ENCODE measurements at places on chromosomes 6 and 20.
A peak's percentile ranks its signal among the peaks of the same experiment; 100 is the strongest.

DNA sequence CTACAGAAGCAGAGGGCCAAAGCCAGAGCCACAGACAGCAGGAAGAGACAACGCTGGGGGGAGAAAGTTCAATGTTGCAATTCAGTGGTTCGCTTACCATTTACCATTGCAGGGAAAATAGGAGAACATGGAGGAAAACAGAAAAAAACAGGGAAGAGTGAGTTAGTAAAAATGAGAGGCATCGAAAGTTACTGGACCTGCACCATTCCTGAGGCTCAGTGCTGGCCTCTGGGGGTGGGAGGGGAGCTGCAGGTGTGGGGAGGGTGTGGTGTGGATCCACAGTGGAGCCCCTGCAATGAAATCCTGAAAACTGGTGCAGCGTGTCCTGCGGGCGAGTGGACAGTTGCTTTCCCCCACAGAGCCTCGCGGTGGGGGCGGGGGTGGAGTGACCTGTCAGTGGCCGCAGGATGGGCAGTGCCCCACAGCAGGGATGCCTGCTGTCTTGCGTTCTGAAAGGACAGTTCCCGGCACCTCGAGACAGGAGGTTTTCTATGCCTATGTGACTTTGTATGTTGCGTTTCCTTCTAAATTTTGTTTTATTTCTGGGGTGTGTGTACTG is 5.7 kb downstream of the TMEM181 start:
- no peak for DNase-seq

DNA sequence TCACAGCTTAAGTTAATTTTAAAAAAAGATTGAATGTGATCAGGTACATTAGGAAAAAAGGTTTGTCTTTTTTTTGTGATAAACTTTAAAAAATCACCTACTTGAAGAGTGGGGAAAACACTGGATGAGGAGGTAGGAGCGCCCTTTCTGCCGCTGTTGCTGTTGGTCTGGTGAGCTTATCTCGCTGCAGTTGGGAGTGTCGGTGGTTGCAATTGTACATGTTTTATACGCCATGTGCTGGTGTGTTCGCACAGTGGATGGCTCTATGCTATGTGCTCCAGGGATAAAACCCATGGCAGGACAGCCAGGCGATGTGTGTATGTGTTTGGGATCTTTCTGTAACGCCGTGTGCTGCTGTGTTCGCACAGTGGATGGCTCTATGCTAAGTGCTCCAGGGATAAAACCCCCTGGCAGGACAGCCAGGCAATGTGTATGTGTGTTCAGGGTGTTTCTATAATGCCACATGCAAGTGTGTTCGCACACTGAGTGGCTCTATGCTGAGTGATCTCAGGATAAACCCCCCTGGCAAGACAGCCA is 1.7 kb downstream of the SLC22A3 start:
- no peak for DNase-seq

DNA sequence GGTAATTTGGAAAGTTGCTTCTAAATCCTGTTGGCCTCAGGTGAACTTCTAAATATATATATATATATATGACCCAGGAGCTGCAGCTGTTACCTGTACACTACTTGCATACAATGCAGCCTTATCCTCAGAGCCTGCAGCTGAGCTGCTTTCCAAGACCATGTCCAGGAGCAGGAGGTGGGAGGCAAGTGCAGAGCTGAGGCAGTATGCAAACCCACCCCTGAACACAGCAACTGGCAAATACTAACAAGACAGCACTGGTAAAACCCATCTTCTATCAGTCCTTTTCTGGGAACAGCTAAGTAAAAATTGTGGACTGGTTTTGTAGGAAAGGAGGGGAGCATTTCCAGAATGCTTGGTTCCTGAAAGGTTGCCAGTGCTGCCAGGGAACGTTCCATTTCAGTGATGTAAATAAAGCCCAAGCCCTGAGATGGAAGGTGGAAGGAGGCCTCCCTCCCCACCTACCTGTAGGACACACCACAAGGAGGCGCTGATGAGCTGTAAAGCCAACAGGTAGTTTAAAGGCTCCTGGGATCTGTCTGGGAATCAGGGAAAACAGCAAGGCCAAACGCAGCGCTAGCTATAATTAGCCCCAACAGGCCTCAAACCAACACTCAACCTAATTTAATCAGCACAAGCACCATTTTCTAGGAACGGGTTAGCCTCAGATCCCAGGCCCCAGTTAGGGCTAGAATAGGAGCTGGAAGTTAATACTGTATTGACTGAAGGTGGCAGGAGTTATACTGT is 93.8 kb upstream of the MAP7 start:
- peak; percentile 95 for DNase-seq

- DNase-seq, result no peak
These were observed 1.5 kb upstream of the GZF1 start for GRCh38 chr20:23360531-23360930.

- no peak for DNase-seq
These were observed 99.1 kb downstream of the ARMC2 start for GRCh38 chr6:108947114-108947854.

- no peak for DNase-seq
These were observed 37.6 kb upstream of the MPC1 start for GRCh38 chr6:166420351-166420750.

- no peak for DNase-seq
These were observed 62.7 kb upstream of the TRAF3IP2 start for GRCh38 chr6:111668410-111668809.

DNA sequence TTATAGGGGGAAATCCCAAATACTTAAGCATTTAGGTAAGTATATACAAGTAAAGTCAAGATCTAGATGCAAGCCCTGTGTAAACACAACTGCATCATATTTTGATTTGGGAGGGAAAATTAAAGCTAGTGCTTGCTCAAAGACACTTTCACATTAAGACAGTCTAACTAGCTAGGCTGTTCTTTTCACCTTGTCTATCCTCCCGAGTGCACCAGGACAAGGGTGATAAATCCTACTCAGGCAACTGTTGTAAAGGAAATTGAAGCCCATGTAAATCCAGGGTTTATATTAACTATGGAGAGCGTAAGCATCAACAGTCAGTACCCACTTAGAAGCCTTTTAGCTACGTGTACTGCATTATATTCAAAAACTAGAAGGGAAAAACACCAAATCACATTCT is 19.3 kb upstream of the BACH2 start:
- no peak for DNase-seq

DNA sequence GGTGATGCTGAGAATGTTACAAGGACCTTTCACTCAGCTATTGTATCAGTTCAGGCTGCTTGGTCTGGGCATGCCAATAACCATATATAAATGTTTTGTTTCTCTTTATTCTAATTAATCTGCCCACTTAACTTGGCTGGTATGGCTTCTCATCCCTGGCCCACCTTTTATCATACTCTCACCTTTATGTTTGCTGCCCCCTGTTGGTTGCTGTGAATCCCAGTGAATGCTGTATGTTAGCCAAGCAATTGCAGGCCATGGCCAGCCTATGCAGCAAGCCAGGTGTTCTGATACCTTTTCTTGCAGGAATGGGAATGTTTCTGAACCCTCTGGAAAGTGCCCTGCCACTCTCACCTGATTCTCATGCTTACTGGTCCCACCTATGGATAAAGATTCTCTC is 54.6 kb downstream of the PCSK2 start:
- DNase-seq, result peak; percentile 64

DNA sequence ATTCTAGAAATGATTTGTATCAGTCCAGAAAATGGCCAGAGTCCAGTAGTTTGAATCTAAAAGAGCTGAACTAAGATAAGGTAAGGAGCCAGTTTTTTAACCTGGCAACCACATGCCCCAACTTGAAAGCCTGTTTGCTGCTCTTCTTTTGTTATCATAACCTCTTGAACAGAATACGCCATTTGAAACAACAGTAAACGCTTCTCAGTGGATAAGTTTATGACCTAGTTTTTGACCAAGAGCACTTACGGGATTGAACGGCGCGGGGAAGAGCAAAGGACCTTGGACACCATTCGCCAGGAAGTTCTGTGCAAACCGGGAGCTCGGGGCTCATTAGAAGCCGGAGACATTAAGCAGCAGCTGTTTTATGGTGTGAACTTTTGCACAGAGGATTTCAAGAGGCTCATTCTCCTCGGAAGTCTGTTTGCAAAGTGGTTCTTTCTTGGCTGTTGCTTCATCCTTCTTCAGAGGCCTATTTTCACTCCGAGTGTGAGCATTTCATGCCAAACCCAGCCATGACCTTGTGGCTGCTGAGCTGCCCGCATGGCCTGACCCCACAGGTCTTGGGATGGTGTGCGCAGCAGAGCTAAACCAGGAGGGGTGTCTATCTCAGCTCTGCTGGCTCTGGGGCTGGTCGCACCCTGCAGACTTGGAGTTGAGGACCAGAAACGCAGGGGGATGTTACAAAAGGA is 215.1 kb downstream of the SOX4 start:
- DNase-seq, result no peak

GRCh38 chr6:52390361-52390727 is 28.4 kb downstream of the PAQR8 start:
- DNase-seq, result no peak

DNA sequence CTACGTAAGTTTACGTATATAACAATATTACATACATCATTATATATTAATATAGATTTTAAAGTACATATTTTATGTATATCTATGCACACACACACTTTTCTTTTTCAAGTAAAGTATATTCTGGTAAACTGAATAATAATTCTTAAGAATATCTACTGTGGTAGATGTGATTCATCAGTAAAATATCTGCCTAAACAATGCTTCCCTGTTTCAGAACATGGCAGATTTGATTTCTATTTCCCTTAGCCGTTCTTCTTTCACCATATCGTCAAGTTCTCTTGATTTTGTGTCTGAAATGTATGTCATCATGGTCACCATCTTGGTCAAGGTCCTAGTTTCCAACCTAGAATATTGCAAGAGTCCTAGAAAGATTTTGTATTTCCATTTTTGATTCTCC is 195.6 kb downstream of the HDGFL1 start:
- no peak for DNase-seq

DNA sequence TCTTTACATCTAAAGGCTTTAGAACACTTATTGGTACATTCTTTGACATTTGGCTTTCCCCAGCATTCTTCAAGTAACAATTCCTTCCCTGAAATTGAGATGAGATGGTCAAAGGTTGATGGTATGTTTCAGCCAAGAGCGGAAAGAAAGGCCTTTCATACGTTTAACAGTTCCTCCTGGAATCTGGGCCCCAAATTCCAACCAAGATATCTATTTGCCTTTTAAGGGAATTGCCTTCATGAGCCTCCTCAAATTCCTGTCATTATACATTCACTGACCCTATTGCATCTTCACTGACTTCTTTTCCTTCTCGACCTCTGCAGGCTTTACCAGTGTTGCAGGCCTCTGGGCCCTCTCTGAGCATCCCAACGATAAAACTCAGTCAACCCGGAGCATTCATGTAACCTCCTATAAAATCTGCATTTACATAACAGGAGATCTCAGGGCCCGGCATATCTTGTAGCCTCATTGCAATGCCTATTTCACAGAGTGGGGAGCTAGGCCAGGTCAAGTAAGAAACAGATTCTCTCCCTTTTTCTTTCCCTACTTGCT is 18.3 kb upstream of the WFDC9 start:
- no peak for DNase-seq

- no peak for DNase-seq
These were observed 14.1 kb upstream of the SIRPB2 start for GRCh38 chr20:1505361-1505760.

DNA sequence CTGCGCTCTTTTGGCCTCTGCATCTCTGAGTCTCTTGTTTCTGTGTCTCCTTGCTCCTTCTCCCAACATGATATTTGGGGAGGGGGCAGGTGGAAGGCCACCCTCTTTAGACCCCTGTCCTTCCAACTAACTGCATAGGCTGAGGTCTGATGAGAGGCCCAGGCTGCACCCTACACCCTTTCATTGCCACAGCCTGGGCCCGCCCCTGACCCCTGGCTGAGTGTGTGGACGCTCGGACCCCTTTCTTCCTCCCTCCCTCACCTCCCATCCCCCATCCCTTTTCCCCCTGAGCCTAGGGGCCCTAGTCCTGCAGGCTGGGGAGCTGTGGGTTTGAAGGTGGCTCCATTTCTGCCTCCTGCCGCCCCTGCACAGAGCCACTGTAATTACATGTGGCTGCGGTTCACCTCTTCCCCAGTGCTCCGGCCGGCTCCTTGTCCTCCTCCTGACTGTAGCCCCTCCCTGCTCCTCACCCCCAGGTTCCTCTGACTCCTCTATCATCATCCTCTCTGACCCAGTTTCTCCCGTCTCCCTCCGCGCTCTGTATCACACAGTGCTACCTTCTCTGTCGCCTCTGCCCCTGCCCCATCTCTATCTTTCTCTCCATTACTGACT is 6.8 kb downstream of the MDFI start:
- DNase-seq, result no peak

- DNase-seq, result no peak
These were observed 43.4 kb upstream of the CDYL start for GRCh38 chr6:4732691-4733315.

- no peak for DNase-seq
These were observed 14.1 kb upstream of the HCK start for GRCh38 chr20:32037929-32038328.

DNA sequence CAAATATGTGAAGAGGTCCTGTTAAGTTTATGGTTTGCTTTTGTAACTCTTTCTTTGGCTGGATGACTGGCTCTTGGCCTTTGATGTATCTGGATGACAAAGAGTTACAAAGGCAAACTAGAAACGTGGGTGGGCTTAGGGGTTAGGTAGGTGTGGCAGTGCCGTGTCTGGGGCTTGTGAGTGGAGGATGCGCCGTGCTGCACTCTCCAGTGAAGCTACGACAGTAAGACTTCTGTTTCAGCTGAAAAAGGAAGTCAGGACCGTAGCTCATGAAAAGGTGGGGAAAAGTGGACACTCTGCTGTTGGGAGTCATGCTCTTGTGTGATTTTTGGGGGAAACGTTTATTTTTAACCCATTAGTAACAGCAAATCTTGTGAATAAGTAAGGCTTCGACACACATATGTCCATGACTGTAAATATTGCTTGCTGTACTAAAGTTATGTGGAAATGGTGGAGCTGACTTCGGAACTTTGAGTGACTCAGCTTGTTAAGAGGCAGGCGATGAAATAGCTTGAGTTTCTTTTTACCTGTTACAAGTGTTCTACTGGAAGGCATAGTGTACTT is 45.6 kb downstream of the DUSP22 start:
- no peak for DNase-seq

DNA sequence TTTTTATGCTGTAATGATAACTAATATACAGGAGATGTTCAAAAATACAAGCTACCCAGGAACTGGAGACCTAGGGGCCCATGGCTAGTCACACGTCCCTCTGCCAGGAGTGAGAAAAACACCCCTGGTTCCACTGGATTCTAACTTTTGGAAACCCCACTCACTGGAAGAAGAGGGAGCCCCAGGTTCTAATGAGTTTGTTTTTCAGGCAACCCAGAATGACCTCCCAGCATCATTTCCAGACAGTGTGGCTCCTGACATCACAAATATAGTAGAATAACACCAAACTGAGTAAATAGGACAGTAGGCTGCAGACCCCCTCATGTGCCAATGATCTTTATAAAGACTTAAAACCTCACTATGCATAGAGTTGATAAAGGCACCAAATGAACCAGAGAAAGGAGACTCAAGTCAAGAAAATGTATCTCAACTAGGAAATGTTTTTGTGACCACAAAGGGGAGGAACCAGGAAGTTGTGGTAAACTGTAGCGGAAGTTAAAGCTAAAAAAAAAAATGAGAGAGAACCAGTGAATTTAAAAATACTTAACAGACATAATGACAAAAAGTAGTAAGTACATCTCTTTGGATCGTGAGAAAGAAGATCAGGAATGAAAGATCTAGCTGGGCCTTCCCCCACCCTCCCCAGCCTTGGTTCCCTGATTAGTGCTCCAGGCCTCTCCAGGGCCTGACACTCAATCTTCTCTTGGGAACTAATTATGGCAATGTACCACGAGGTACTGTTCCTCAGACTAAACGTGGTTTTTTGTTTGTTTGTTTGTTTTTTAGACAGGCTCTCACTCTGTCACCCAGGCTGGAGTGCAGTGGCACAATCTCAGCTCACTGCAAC is 19.8 kb downstream of the HLA-E start:
- no peak for DNase-seq

All from HAP-1 (cell line).